Naive thymus-derived CD8-positive, alpha-beta T cell (primary cell): ENCODE measurements at places on chromosomes 7 and 10.

DNA sequence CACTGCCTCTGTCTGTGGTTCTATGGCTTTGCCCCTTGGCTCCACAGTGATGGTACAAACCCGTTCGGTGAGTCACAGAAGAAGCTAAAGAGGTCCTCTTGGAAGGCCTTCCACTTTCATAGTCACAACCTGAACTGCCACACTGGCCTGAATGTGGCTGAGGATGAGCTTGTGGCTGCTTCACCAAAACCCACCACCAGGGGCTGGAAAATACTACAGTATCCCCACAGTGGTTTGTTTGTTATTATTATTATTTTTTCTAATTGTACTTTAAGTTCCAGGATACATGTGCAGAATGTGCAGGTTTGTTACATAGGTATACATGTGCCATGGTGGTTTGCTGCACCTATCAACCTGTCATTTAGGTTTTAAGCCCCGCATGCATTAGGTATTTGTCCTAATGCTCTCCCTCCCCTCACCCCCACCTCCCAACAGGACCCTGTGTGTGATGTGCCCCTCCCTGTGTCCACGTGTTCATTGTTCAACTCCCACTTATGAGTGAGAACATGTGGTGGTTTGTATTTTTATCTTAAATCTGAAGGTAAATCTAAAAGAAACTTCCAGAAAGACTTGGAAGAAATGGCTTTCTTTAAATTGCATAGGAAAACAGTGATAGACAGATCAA is 160.8 kb upstream of the NPSR1 start:
- DNase-seq = no peak

GRCh38 chr7:150369748-150370501 is 1.3 kb downstream of the REPIN1 start:
- DNase-seq = no peak

GRCh38 chr10:103510791-103511752 is 17.6 kb downstream of the NEURL1 start:
- DNase-seq = no peak

- no peak for DNase-seq
Observed at GRCh38 chr7:66050990-66051448, 24.6 kb upstream of the ASL start.

GRCh38 chr10:19466709-19467108 is 349.5 kb upstream of the PLXDC2 start:
- no peak for DNase-seq

DNA sequence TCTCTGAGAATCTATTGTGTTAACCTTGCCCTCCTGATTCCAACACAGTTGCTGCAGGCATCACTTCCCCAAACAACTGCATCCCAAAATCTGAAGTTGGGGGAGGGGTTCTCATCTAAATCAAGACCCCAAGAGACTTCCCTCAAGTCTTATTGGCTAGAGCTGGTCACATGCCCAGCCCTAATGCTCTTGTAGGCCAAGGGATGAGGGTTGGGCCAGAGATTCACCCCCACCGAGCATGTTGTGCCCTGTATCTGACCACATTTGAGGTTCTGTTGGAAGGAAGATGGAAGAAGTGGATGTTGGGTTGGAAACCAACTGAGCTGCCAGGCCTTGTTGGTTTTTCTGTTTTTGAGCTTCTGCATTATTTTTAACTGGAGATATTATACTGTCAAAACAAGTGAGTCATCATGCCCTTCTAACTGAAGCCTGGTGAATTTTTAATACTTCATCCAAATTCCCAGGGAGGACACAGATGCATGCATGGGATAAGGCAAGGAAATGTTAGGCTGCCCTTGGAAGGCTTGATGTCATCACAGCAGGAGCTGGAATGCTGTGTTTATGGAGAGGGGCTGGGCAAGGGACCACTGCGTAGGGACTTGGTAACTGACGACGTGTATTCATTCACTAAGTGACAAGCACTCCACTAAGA is 68.6 kb upstream of the CACUL1 start:
- no peak for DNase-seq
